ENCODE measurements at places on chromosomes 5 and 9.

- DNase-seq = no peak
Observed at GRCh38 chr5:83731638-83732037, 11.0 kb upstream of the HAPLN1 start.

DNA sequence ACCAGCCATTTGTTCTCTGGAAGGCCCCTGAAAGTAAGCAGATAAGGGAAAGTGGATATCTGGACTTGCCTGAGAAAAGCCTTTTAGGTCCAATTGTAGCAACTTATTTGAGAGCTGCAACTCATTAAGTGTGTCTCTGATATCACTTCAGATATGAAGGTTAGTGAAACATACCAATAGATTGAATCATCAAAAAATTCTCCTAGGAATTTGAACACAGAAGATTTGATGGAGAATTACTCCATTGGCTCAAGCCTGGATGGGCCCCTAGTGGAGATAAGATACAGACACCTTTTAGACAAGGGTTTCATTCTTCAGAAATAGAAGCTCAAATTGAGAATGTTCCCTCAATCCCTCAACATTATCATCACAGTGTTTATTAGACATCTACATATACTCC lies 356.7 kb downstream of the NDUFS4 start:
- no peak for DNase-seq

DNA sequence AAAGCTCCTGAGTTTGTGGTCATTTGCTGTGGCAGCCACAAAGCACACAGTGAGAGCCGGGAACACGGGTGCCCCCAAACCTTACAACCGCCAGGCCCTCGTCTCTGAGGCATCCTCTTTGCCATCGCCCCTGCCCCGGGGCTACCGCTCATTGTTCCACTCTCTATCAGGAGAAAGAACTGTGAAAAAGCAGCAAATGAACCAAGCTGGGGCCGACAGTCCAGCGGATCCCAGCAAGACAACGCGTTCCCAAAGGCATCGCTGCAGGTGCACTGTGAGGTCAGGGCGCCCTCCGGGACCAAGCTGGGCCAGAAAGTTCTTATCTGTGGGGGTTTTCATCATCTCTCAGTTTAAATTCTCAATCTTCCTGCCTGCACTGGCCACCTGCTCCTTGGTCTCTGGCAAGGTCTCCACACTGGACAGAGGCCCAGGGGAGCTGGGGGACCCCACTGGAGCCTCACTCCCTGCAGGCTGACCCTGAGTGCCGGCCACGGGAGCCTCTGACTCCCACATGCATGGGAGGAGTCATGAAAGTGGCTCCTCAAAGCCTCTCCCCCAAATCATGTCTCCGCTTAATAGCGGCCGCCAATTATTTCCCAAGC lies 32.1 kb downstream of the VAV2 start:
- DNase-seq = no peak

DNA sequence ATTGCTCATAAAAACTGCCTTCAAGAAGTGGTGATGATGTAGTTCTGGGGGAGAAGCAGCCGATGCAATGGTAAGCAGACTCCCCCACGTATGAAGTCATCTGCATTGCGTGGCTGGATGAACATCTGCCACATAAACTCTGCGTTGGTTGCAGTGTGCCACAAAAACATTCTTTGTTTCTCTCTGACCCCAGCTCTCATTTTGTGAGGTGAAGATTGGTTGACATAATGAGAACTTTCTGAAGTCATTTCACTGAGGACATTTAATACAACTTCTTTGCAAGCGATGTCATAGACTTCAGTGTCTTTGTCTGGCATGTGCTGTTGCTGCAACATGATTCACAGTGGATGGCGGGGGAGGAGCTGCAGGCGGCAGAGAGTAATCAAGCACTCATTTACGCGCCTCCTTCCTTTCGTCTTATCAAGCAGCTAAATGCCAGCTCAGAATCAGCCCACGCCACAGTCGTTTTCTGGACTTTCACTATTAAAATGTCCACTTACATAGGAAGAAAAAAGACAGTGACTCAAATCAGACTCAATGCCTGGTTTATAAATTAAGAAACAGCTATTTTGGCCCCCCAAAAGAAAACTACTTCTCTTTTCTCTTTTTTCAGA lies 91.5 kb upstream of the NFIL3 start:
- no peak for DNase-seq

DNA sequence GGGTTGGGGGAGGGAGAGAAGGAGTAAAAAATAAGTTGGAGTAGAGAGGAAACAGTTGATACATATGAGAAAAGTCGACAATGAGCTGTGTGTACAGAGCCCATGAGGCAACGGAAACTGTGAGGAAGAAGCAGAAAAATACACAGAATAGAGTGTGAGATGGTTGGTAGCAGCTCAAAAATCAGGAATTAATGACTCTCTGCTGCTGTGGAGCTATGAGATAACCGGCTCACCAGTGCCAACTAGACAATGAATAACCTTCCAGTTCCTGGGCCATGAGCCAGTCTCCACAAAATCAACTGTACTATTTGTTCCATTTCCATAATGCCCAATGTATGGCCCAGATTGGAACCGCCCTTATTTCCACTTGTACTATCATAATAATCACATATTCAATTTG lies 53.1 kb upstream of the NREP start:
- no peak for DNase-seq

GRCh38 chr5:91367344-91367743 lies 15.8 kb downstream of the ARRDC3 start:
- DNase-seq = no peak

DNA sequence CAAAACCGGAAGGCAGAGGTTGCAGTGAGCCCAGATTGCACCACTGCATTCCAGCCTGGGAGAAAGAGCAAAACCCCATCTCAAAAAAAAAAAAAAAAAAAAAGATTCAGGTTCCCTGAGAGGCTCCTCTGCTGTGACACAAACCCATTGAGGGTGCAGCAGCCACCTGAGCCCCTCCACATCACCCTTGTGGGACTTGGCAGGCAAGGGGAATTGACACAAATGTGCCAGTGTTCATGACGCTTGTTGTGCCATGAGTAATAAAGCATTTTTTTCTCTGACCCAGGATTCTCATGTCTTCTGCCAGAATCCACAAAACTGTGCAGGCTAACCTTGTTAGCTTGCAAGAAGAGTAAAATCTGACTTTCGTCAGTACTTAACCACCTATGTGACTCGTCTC lies 149.6 kb downstream of the TTC39B start:
- DNase-seq = no peak

DNA sequence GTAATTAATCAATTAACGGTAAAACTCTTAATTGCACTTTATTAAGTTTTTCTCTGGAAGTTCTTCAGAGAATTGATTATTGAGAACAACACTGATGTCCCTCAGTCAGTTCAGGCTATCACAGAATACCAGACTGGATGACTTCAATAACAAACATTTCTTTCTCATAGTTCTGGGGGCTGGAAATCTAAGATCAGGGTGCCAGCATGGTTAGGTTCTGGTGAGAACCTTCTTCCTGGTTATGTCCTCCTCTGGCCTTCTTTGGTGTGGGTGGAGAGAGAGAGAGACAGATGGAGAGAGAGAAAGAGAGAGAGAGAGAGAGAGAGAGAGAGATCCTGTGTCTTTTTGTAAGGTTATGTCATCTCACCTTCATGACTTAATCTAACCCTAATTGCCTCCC lies 71.4 kb upstream of the DAP start:
- DNase-seq = no peak

DNA sequence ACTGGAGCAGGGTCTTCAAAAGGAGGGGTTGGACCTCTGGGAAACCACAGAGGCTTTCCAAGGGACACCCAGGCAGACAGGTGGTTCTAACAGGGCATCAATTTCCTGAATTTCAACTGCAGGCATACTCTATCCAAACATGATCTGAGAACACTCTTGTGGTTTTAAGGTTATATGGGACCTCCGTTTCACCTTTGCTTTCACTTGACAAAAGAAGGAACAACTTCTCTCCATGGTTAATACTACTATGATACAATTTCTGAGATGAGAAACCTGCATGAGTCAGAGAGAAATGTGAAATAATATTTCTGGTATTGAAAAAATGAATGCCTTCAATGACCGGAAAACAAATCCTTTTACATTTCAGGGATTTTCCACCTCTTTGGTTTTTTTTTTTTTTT lies 28.0 kb upstream of the ERAP1 start:
- no peak for DNase-seq

DNA sequence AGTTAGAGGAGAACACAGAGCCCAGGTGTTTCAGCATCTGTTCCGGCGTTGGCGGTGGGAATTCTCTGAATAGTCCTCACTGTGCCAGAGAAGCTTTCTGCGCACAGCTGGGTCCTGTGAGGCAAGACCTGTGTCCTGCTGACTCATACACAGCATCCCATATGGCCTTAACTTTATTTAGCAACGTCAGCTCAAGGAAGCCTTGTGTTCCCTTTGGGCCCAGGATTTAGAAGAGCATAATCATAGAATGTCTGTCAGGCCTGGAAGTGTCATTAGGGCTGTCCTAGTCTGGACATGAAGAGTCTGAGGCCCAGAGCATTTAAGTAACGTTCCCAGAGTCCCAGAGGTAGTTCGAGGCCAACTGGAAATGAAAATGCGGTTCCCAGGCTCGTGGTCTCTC lies 188.6 kb upstream of the DMRT1 start:
- DNase-seq = no peak

DNA sequence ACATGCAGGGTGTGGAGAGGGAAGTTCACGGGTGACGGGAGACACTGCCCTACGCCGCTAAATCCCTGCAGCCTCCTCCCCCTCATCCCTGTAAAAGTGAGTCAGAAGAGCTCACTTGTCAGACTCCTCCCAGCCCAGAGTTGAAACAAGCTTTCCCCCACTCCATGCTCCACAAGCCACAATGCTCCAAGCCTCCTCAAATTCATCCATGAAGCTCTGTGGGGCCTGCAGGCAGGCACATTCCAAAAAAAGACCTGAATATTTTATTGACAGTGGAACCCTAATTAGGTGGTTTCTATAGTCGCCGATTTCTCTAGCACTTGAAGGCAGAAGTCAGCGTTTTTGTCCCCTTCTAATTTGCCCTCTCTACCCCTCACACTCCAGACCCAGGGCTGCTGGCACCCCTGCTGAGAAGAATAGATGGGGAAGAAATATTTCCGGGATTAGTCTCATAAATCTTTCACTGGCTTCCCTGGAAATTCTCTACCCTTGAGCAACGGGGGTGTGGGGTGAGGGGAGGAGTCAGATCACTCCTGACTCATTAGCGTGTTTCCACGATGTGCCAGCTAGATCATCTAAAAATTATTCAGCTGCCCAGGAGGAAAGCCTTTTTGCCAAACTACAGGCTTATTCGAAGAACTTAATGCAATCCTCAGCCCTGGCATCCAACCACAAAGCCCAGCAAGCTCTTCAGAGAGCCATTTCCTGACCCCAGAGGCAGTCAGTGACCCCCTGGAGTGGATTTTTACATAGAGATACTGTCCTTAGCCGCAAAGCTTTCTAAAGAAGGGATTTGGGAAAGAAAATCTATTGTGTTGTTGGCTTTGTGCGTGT lies 97.1 kb downstream of the ENC1 start:
- DNase-seq = peak; percentile 66

DNA sequence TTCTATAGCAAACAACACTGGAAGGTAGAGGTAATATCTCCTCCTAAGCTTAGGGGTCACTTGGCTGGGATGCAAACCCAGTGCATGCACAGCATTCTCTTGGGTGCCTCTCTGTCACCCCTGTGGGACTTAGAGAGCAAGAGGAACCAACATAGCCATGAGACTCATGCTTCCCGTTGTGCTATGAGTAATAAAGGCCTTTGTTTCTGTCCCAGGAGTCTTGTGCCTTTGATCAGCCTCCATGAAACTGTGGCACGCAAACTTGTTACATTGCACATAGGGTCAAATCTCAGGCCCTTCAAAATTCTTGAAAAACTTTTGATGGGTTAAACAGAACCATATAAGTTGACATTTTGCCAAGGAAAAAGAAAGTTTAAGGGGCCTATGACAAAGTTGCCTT lies 272.8 kb downstream of the TAF11L14 start:
- no peak for DNase-seq

GRCh38 chr5:120806202-120806601 lies 342.1 kb downstream of the PRR16 start:
- DNase-seq = no peak

- DNase-seq = no peak
Observed at GRCh38 chr9:111475195-111475594, 9.0 kb downstream of the ECPAS start.

- no peak for DNase-seq
Observed at GRCh38 chr5:139549162-139549894, 11.8 kb upstream of the UBE2D2 start.

- DNase-seq = no peak
Observed at GRCh38 chr5:122455939-122456338, 143.9 kb downstream of the SNCAIP start.

DNA sequence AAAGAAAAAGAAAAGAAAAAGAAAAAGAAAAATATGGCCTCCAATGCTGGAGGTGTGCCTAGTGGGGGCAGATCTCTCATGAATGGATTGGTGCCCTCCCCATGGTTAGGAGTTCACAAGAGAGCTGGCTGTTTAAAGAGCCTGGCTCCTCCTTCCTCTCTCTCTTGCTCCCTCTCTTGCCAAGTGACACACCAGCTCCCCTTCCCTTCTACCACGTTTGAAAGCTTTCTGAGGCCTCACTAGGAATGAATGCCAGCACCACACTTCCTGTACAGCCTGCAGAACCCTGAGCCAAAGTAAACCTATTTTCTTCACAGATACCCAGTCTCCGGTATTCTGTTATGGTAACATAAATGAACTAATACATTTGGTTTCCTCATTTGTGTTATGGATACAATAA lies 14.4 kb upstream of the GALNT10 start:
- DNase-seq = no peak

- DNase-seq = no peak
Observed at GRCh38 chr5:54624805-54625568, 107.4 kb downstream of the SNX18 start.

- DNase-seq = no peak
Observed at GRCh38 chr9:36035006-36035405, 1.7 kb upstream of the RECK start.

GRCh38 chr5:105849701-105850100 lies 1821.0 kb downstream of the EFNA5 start:
- no peak for DNase-seq

GRCh38 chr5:176780176-176781053 lies 29.9 kb upstream of the UNC5A start:
- DNase-seq = no peak

GRCh38 chr5:143476601-143477211 lies 73.2 kb upstream of the NR3C1 start:
- no peak for DNase-seq

DNA sequence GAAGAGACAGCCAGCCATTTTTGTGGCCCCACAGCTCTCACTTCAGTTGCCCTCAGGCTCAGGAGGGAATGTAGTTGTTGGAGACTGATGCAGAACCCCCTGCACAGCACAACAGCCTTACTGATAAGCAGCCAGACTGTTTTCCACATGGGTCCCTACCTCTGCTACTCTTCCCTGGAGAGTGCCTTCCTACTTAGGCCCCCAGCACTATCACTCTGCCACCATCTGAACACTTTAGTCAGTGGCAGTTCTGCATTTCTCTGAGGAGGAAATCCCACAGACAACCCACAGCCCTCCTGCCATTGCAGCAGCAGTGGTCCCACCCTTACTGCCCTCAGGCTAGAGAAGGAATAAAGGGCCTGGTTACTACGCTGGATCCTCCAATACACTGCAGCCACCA lies 61.8 kb upstream of the PTPRD start:
- no peak for DNase-seq

DNA sequence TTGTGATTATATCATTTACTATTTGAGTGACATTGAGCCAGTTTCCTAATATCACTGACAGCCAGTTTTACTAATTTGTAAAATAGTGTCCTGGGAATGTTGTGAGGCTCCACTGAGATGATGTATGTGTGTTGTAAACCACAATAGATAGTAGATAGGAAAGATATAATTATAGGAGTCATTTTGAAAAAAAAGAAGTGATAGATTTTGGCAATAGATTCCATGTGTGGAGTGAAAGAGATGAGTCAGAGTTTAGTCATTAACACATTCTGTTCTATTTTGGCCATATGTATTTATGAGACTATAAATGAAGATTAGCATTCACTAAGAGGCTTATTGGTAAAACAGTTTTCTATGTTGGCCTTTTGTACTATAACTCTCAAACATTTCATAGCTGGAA lies 388.2 kb downstream of the FAM170A start:
- no peak for DNase-seq
